ENCODE measurements at places on chromosomes 3 and 15. TPM values are rescaled to one million over a fixed set of nuclear protein-coding genes. Genes with fewer than 3 reads are reported as not detected.

Gene FOXB1
- total RNA-seq, result not detected

Gene CAV3
- not detected for total RNA-seq

Gene ZIC1
- total RNA-seq, result 1.7 TPM

GRCh38 chr3:48747706-48748105 lies 30.7 kb upstream of the IP6K2 start:
- H3K4me1 ChIP-seq, result no peaks in the 10 kb centered on the region
- no peak overlapping the region for H3K4me3 ChIP-seq
- no peak for DNase-seq
- no peaks in the 10 kb centered on the region for H3K27me3 ChIP-seq

GRCh38 chr3:62892045-62892444 lies 16.8 kb upstream of the CADPS start:
- no peaks in the 10 kb centered on the region for H3K4me1 ChIP-seq
- H3K27ac ChIP-seq, result no peak overlapping the region
- H3K27me3 ChIP-seq, result no peaks in the 10 kb centered on the region
- no peak for DNase-seq
- H3K4me3 ChIP-seq, result no peak overlapping the region

Gene NEIL1
- total RNA-seq, result 110 TPM

Gene FBXW12
- total RNA-seq, result not detected

GRCh38 chr3:56291244-56291680 lies 177.0 kb downstream of the ERC2 start:
- no peak overlapping the region for H3K4me3 ChIP-seq
- H3K36me3 ChIP-seq, result no peaks in the 10 kb centered on the region
- no peak overlapping the region for H3K27ac ChIP-seq

- no peaks in the 10 kb centered on the region for H3K36me3 ChIP-seq
- DNase-seq, result peak; percentile 63
These were observed 16.7 kb upstream of the TBL1XR1 start for GRCh38 chr3:177213801-177214535.

Gene ZNF860
- total RNA-seq, result not detected

Gene GOLGA8K
- total RNA-seq, result not detected

Gene SI
- 33.8 TPM for total RNA-seq

Gene IL5RA
- total RNA-seq, result not detected

Gene SLC35A5
- total RNA-seq, result 35.7 TPM

GRCh38 chr3:10280571-10280970 lies 12.2 kb downstream of the GHRL start:
- no peaks in the 10 kb centered on the region for H3K27me3 ChIP-seq
- no peak overlapping the region for H3K4me3 ChIP-seq
- no peaks in the 10 kb centered on the region for H3K4me1 ChIP-seq
- no peak overlapping the region for H3K27ac ChIP-seq
- DNase-seq, result no peak

DNA sequence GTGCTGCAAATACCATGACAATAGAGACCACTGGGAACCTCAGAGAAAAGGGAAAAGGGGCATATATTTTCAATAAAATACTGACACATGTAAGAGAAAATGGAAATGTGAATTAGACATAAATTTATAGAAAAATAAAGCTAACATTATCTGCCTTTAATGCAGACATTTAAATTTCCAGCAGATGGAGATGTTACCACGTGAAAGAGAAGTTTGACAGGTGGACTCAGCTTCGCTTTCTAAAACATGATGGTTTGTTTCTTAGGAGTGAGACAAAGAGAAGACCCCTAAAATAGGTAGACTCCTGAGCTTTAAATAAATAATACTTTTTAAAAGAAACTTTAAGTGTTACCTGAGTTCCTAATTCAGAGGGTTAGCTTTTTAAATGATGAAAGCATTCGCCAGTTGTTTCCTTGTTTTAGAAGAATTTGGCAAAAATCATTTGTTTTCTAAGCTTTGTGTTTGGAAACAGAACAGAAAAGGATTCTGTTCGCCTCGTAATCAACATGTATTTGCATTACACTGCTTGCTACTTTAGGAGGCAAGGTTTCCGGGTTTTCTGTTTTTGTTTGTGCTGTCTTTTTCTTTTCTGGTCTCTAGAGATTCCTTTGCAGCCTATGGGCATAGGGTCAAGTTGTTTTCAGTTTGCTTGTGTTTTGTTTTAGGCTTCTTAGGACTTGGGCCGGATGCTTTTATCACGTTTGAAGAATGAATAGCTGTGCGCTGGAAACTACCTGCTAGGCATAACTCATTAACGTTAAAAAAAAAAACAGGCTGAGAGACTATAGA lies 271.4 kb downstream of the THSD4 start:
- no peak overlapping the region for H3K4me3 ChIP-seq
- H3K27ac ChIP-seq, result no peak overlapping the region
- no peaks in the 10 kb centered on the region for H3K36me3 ChIP-seq
- no peaks in the 10 kb centered on the region for H3K4me1 ChIP-seq

DNA sequence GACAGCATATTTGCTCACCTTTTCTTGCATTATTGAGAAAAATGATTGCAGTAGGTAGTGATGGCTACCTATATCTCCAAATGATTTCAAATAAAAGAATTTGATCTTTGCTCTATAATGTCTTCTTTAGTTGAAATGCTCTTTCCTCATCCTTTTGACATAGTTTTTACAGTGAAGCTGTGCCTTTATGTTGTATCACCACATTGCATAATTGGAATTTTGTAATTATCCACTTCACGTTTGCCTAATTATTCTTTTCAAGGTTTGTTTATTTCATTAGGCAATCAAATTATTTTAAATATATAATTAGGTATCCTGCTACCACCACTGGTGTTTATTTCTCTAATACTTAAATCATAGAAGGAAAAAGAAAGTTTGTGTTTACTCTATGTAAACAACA lies 21.3 kb upstream of the P2RY13 start:
- no peak for DNase-seq
- no peaks in the 10 kb centered on the region for H3K4me1 ChIP-seq
- H3K27me3 ChIP-seq, result no peaks in the 10 kb centered on the region
- no peaks in the 10 kb centered on the region for H3K36me3 ChIP-seq
- no peak overlapping the region for H3K27ac ChIP-seq

- H3K4me1 ChIP-seq, result peaks cover 4% of the 10 kb centered on the region
- peak overlapping the region; percentile 10 for H3K27ac ChIP-seq
- H3K27me3 ChIP-seq, result no peaks in the 10 kb centered on the region
- H3K36me3 ChIP-seq, result no peaks in the 10 kb centered on the region
- DNase-seq, result peak; percentile 73
These were observed 109.3 kb downstream of the SHQ1 start for GRCh38 chr3:72738752-72739530.

Gene TERB2
- total RNA-seq, result not detected

Gene GREM1
- total RNA-seq, result 4.9 TPM

DNA sequence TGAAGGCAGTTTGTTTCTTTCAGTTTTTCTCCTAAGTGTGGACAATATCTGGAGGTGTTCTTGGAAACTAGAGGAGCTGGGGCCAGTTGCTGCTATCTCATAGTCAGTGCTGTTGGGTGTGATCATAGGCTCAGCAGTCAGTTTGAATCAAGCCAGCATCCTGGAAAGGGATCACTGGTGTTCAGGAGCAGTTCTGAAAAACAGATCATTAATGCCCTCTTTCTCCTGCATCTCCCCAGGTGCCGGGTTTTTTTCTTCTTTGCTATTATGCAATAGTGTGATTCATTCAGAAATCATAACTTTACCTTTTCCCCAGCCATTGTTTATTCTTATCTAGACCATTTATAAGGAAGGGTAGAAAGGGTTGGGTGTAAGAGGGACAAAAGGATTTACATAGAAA lies 24.0 kb downstream of the LNP1 start:
- no peak overlapping the region for H3K4me3 ChIP-seq
- no peaks in the 10 kb centered on the region for H3K4me1 ChIP-seq
- H3K27me3 ChIP-seq, result no peaks in the 10 kb centered on the region
- no peaks in the 10 kb centered on the region for H3K36me3 ChIP-seq
- H3K27ac ChIP-seq, result no peak overlapping the region

DNA sequence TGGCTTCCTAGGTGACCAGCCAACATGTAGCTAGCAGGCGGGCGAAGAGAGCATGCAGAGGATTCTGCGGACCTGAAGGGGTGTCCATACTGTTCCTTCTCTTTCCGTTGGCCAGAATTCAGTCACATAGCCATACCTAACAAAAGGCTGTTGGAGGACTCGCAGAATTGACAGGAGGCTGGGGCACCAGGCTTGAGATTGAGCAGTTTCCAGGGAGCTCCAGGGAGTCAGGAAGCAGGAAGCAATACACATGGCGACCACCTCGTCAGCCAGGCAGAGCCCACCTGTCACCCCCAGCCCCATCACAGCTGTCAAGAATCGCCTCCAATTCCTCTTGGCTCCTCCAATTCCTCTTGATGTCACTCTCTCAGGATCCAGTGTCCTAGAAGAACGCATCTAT lies 13.2 kb upstream of the DNAJA4 start:
- no peaks in the 10 kb centered on the region for H3K36me3 ChIP-seq
- no peak overlapping the region for H3K27ac ChIP-seq
- DNase-seq, result no peak
- H3K4me3 ChIP-seq, result no peak overlapping the region
- H3K4me1 ChIP-seq, result no peaks in the 10 kb centered on the region

Gene NR1I2
- total RNA-seq, result 572 TPM

GRCh38 chr3:138230525-138230924 lies 43.4 kb downstream of the ARMC8 start:
- H3K4me3 ChIP-seq, result no peak overlapping the region
- DNase-seq, result no peak
- H3K4me1 ChIP-seq, result no peaks in the 10 kb centered on the region
- no peaks in the 10 kb centered on the region for H3K36me3 ChIP-seq

DNA sequence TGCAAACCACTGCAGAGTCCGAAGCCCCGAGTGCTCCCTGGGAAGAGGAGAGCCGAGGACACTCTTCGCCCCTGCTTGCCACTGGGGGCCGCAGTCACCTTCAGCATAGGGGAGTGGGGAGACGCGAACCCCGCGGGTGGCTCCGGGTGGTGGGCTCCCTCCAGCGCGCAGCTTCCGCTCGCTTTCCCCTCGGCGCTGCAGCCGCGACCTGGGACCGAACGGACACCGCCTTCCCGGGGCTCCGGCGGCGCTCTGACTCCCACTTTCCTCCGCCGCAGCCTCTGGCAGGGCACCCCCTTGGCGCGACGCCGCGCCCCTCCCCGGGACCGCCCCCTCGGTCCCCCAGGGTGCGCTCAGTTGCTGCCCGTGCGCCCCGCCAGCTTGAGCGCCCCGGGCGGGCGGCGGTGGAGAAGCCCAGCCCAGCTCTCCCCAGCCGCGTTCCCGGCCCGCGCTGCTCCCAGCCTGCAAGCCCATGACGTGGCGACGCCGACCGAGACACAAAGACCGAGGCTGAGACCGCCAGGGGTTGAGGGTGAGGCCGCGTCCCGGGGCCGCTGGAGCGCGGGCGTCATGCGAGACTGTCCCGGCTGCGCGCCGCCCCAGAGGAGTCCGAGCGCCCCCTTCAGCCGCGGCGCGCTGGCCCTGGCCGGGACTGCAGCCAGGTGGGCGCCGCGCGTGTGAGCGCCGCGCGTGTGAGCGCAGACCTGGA lies at the start of gene MINAR1:
MINAR1 (plus strand) TSS at position 701 of the 709 bp plus-strand sequence. CDS start 23,812 bp downstream, outside the sequence.
- no peak within 1 kb of the TSS for H3K27ac ChIP-seq
- H3K27me3 ChIP-seq, result peaks cover 16% of the 10 kb centered on the region
- H3K36me3 ChIP-seq, result no peaks in the 10 kb centered on the region

DNA sequence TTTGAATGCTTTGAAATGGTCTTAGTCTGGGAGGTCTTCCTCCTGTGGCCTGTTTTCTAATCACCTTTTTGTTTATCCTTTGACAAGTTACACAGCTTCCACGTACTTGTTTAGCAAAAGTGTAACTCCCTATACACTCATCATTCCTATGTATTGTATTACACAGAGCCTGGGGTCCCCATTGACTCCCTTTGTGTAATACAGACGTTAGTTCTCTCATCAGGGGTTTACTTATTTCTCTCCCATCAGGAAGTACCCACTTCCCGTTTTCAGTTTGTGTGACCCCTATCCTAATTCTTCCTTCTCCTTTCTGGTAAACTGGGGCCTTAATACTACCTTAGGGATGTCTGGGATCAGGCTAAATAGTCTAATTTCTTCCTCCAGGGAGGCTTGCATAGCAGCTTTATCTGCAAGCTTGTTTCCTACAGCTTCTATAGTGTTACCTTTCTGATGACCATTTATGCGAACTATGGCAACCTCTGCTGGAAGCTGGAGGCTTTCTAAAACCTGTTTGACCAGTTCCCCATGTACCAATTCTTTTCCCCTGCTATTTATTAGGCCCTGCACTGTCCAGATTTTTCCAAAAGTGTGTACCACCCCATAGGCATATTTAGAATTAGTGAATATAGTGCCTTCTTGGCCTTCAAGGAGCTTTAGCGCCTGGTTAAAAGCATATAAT lies 22.4 kb downstream of the ARL8B start:
- no peaks in the 10 kb centered on the region for H3K4me1 ChIP-seq
- no peak overlapping the region for H3K27ac ChIP-seq
- H3K36me3 ChIP-seq, result no peaks in the 10 kb centered on the region
- H3K4me3 ChIP-seq, result no peak overlapping the region

DNA sequence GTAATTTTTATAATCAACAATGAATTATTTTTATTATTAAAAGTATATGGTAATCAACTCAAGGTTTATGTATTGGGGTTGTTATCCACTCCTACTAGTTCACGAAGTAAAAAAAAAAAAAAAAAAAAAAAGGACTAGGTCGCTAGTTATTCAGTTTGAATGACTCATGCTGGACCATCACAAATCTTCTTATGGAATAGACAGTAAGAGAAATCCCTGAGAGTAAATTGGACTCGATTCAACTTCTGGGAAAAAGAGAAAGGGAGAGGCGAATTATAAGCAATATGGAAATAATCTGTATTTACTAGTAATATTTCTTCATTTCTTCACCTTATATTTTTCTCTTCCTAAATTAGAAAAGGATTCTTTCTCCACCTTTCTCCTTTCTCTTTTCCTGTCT lies 2.0 kb downstream of the MYEF2 start:
- H3K4me3 ChIP-seq, result no peak overlapping the region
- no peak overlapping the region for H3K27ac ChIP-seq
- no peaks in the 10 kb centered on the region for H3K4me1 ChIP-seq
- H3K27me3 ChIP-seq, result no peaks in the 10 kb centered on the region

- no peak overlapping the region for H3K27ac ChIP-seq
- no peaks in the 10 kb centered on the region for H3K4me1 ChIP-seq
- no peak overlapping the region for H3K4me3 ChIP-seq
- no peaks in the 10 kb centered on the region for H3K27me3 ChIP-seq
- no peaks in the 10 kb centered on the region for H3K36me3 ChIP-seq
These were observed 46.4 kb downstream of the DLEC1 start for GRCh38 chr3:38085311-38085942.

- H3K4me1 ChIP-seq, result peaks cover 4% of the 10 kb centered on the region
- no peaks in the 10 kb centered on the region for H3K27me3 ChIP-seq
- peak within 1 kb of the TSS; percentile 92 for H3K27ac ChIP-seq
- H3K4me3 ChIP-seq, result peak within 1 kb of the TSS; percentile 78
- peak; percentile 92 for DNase-seq
- H3K36me3 ChIP-seq, result no peaks in the 10 kb centered on the region
These were observed at the start of gene MAPK6 for GRCh38 chr15:52018693-52019393. Gene MAPK6, plus strand, starts transcription at chr15:52019219. Its CDS starts 27,242 bp downstream, at chr15:52046461.

Gene MYRIP
- 6.0 TPM for total RNA-seq

- no peaks in the 10 kb centered on the region for H3K27me3 ChIP-seq
- no peaks in the 10 kb centered on the region for H3K4me1 ChIP-seq
- no peak overlapping the region for H3K4me3 ChIP-seq
These were observed 114.8 kb upstream of the ATP2B2 start for GRCh38 chr3:10619989-10620832.

Gene IMPG2
- 0.38 TPM for total RNA-seq

GRCh38 chr3:162195147-162195546 lies 698.5 kb downstream of the OTOL1 start:
- no peaks in the 10 kb centered on the region for H3K4me1 ChIP-seq
- H3K36me3 ChIP-seq, result no peaks in the 10 kb centered on the region

Measured in Peyer's patch (tissue), 4 donors.